Stimulated activated CD8-positive, alpha-beta memory T cell treated with anti-CD3 and anti-CD28 coated beads, Interleukin-7, amount 100 ng/mL, for 4 hours (primary cell): ENCODE measurements at places on chromosomes 13 and 19.

DNA sequence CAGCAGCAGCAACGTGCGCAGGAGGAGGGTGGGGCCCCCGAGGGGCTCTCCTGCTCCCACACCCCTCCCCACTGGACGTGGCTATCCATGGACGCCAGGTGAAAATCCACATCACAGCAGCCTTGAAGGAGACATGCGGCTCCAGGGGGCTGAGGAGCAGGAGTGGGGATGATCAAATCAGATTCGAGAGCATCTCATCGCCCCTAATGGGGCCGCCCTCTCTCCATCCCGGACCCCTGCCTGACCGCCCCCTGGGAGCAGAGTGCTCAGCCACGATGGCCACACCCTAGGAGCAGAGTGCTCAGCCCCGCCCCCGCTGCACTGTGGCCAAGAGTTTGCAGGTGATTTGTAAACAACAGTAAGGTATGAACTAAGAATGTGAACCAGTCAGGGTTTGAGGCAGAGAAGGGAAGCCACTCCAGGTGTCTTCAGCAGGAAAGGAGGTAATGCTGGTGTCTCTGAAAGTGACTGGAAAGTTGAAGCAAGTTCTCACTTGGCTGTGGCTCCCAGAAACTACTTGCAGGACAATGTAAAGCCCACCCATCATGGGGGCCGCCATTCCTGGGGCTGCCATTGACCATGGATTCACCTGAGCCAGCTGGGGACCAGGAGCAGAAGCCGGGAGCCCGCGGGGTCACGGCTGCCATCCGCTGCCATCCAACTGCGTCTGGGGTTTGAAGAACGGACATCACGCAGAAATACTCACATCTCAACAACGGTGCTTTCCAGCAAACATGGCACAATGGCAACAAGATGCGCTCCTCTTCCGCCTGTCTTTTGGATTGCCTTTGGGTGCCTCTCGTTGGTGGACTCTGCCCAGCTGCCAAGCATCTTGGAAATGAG is 71.8 kb downstream of the SPACA7 start:
- no peak for DNase-seq

- no peak for DNase-seq
Observed at GRCh38 chr13:32638739-32639138, 52.5 kb downstream of the PDS5B start.

DNA sequence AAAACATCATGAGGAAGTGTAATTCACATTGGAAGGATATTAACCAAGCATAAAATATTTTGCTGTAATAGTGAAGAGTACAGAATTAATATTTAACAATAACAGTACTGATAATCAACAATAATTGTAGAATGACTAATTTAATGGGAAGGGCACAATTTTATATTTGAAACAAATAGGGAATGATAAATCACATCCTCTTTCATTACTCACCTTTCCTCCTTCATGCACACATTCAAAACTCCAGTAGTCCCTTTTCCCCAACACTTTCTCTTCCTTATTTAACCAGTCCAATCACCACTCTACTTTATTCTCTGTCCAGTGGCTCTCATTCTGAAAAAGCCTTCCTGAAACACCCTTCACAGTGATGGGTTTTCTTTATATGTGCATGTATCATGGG is 110.8 kb upstream of the POSTN start:
- DNase-seq = no peak

GRCh38 chr13:71603255-71603654 is 263.7 kb downstream of the DACH1 start:
- DNase-seq = no peak

- DNase-seq = no peak
Observed at GRCh38 chr13:20073775-20074174, 87.1 kb downstream of the GJA3 start.

DNA sequence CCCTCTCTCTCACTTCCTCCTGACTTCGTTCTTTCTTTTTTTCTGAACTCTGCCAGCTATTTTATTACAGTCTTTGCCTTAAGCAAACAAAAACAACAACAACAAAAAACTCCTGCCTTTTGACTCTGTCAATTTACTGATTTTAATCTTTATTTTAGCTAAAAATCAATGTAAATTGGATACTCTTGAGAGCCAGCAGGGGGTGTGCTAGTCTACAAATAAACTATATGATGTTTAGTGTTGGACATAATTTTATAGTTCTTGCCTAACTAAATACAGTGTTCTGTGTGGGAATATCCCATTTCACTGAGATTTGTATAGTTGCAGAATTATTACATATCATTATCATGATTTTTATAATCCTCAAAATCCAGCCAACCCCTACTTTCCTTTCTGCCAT is 1199.9 kb upstream of the SPRY2 start:
- no peak for DNase-seq

DNA sequence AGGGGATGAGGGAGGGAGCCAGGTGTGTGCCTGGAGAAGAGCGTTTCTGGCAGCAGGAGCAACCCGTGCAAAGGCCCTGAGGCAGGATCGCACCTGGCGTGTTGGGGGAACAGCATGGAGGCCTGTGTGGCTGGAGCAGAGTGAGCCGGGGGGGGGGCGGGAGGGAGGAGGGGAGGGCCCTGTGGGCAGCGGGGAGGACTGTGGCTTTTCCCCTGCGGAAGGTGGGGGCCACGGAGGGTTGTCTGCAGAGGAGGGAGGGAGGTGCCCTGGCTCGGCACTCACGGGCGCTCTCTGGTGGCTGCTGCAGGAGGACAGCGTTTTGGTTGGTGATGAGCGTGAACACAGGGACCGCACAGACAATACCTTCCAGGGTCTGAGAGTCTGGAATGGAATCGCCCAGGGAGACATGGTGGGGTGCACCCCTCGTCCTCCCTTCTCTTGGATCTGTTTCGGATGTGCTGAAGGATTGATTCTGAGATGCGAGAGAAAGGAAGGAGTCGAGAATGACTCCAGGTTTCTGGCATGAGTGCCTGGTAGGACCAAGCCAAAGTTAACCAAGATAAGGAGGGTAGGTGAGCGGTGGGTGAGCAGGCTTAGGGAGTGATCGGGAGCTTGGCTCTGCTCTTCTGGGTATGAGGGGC is 6.5 kb downstream of the RAB11B start:
- peak; percentile 46 for DNase-seq

- peak; percentile 65 for DNase-seq
Observed at GRCh38 chr19:7340959-7341837, 7.5 kb upstream of the ARHGEF18 start.

GRCh38 chr19:39913682-39914333 is 20.6 kb downstream of the FCGBP start:
- DNase-seq = no peak

DNA sequence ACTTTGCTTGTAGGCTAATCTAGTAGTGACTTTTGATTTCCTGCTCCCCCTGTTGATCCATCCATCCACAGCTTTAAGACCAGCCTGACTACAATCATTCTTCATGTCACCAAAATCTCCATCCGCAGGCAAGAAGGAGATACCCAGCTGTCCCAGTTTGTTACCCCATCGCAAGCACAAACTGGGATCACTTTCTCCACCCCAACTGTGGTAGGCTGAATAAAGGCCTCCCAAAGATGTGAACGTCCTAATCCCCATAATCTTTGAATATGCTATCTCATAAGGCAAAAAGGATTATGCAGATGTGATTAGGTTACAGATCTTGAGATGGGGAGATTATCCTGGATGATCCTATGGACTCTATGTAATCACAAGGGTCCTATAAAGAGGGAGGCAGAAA is 202.0 kb downstream of the ENOX1 start:
- DNase-seq = no peak

DNA sequence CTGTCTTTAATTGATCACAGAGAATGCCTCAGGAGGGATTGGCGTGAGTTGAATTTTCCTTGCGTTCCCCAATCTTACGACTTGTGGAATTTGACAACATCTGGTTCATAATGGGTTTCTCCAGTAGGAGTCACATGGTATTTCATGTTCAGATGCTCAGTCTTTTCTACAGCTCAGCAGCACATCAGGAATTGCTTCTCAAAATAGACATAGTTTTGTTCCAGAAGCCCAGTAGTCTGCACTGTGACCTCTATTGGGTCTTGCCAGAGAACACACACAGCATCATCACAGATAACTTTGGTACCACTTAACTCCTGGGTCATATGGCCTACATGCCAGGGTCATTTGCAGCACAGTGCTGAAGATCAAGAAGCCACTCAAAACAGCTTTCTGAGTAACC is 282.5 kb upstream of the HTR2A start:
- no peak for DNase-seq

- DNase-seq = no peak
Observed at GRCh38 chr13:28609926-28610325, 49.0 kb upstream of the POMP start.

DNA sequence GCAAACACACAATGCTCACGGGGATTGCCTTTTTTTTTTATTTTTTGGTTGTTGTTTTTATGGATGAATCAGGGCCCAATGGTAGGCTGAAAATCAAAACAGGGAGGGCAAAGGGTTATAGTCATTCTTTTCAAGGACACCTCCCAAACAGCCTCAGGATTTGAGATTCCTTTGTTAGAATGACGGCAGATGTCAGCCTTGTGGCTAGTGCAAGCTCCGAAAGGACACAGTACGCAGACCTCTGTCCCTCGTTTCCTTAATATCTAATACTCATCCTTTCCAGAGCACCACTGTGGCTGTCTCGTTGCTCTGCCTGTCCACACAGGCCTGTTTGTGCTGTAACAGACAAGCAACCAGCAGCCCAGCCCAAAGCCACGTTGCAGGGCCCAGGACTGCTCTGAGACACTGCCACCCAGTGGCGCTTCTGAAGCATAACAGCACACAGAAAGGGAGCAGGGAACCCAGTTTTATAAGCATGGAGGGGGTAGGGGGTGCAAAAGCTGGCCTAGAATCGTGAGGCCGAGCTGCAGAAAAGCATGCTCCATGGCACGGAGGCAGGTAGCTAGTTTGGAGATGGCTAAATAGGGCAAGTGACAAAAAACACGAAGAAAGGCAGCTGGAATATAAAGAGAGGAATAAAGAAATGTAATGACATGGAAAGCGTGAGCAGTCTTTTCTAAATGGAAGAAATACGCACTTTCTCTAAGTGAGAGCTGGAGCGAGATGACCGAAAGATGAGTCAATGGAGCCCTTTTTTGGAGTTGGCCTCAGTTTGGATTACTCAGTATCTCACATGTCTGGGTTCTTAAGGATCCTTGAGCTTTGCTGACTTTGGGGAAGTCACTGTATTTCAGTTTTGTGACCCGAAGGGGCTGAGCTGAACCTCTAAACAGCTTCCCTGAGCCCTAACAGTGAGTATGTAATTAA is 40.7 kb upstream of the MEDAG start:
- peak; percentile 10 for DNase-seq

DNA sequence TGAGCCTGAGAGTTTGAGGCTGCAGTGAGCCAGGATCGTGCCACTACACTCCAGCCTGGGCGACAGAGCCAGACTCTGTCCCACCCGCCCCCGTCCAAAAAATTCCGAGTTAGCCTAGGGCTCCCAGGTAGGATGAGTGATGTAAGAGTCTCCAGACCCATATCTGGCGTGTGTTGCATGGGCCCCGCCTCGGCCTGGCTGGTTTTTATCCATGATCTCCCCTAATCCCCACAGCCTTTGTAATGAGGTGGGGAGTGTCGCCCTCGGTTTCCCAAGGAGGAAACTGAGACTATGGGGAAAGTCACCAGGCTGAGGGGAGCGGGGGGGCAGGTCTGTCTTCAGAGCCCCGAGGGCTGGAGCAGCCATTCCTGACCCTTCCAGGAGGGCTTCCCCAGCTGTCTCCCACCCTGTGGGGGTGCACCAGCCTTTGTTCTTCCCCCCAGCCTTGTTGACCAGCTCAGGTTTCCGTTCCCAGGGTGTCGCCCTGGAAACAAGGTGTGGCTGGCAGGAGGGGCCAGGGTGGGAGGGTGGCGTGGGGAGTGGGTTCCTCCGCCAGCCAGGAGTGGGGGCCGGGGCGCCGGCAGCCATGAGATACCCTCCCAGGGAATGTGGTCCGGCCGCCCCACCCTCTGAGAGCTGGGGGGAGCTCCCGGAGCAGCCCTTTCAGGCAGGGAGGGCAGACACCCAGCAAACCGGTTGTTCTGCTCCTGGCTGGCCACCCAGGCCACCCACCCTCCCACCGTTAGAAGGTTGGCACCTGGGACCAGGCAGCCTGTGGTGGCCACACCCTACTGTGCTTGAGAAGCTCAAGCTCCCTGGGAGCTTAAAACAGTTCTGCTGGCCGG is 11.5 kb downstream of the MYH14 start:
- no peak for DNase-seq

- no peak for DNase-seq
Observed at GRCh38 chr13:42633495-42633894, 59.5 kb downstream of the TNFSF11 start.

DNA sequence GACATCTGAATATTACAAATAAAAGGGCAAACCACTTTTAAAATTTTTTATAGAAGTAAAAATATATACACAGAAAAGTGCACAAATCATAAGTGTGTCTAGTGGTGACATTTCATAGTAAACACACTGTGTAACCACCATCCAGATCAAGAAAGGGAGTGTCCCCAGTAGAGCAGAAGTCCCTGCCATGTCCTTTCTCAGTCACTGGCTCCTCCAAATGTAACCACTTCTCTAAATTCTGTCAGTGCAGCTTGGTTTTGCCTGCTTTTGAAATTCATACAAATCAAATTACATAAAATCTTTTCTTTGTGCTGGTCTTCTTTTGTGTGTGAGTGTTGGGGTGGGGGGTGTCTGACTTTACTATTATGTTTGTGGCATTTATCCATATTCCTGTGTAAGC is 116.5 kb downstream of the RBM26 start:
- no peak for DNase-seq

DNA sequence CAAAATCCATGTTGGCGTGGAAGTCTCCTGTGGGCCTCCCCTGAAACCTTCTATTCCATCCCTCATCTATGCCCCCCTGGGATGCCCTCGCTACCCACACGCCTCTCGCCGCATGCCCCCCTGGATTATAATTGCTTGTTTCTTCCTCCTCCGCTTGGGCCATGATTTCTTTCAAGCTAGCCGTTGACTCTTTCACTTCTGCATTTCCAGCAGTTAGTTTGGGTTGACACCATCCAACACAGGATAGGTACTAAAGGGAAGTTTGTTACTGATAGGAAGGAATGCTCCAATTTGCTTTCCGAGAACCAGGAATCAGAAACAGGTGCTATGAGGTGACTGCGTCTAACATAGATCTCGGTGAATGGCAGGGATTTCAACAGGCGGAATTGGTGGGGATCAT is 7.7 kb upstream of the SLC25A15 start:
- no peak for DNase-seq

- DNase-seq = no peak
Observed at GRCh38 chr19:48770266-48770665, 14.9 kb downstream of the FGF21 start.

- no peak for DNase-seq
Observed at GRCh38 chr13:80883545-80883944, 542.6 kb upstream of the SPRY2 start.

DNA sequence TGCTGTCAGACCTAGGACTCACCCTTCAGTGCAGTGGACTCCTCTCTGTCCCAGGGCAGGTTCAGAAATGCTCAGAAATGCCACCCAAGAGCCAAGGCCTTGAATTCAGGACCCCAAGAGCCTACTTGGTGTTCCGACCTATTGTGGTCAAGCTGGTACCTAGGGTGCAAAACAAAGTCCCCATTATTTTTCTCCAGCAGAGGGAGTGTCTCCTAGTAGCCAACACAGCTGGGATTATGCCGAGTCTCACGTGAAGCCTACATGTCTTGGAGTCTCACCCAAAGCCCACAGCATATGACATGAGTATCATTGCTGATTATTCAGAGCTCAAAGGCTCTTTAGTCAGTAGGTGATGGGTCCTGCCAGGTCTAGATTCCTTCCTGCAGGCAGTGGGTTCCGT is 671.1 kb upstream of the SPRY2 start:
- no peak for DNase-seq

GRCh38 chr13:91398413-91399188 is at the start of gene GPC5:
TSS of gene GPC5 (plus strand) at chr13:91398621.
- peak; percentile 59 for DNase-seq
